ENCODE measurements at places on chromosomes 5 and 9.

GRCh38 chr9:130266236-130267098 is 907 bp downstream of the HMCN2 start:
- DNase-seq: no peak

GRCh38 chr5:103411711-103412110 is 150.9 kb downstream of the NUDT12 start:
- DNase-seq: no peak

DNA sequence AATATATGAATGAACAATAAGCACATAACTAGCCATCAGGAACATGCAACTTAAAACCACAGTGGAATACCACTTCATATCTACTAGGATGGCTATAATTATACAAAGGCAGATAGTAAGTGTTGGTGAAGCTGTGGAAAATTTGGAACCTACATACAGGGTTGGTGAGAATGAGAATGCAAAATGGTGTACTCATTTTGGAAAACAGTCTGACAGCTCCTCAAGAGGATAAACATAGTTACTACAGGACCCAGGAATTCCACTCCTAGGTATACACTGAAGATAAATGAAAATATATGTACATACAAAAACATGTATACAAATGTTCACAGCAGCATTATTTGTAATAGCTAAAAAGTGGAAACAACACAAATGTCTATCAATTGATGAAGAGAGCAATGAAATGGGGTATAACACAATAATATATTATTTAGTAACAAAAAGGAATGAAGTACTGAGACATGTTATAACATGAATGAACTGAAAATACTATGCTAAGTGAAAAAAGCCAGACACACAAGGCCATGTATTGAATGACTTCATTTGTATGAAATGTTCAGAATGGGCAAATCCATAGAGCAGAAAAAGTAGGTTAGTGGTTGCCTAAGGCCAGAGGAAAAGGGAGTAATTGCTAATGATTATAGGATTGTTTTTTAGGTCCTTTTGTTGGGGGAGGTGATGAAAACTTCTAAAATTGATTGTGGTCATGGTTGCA is 31.2 kb upstream of the CDK5RAP2 start:
- DNase-seq: no peak

- no peak for DNase-seq
Observed at GRCh38 chr9:134597041-134597913, 44.3 kb upstream of the COL5A1 start.

DNA sequence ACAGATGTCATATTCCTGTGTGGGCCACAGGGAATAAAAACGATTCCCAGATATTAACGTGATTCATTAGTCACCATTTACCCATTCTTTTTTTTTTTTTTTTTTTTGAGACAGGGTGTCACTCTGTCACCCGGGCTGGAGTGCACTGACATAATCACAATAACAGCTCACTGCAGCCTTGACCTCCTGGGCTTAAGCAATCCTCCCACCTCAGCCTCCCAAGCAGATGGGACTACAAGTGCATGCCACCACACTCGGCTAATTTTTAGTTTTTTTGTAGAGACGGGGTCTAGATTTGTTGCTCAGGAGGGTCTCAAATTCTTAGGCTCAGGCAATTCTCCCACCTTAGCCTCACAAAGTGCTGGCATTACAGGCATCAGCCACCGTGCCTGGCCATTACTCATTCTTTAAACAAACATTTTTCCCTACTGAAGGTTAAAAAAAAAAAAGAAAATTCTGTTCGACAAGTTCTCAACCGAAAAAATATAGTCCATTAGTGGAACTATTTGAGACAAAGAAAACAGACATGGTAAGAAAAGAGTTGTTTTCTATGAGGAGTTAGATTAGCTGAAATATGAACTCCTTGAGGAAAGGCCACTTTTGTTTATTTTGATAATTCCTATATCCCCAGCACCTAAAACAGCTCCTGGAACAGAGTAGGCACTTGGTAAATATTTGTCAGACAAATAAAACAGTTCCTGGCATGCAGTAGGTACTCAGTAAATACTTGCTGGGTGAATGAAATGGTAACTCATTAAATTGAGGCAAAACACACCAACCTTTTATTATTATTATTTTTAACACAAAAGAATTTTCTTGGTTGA is 32.1 kb upstream of the PDCL start:
- no peak for DNase-seq

DNA sequence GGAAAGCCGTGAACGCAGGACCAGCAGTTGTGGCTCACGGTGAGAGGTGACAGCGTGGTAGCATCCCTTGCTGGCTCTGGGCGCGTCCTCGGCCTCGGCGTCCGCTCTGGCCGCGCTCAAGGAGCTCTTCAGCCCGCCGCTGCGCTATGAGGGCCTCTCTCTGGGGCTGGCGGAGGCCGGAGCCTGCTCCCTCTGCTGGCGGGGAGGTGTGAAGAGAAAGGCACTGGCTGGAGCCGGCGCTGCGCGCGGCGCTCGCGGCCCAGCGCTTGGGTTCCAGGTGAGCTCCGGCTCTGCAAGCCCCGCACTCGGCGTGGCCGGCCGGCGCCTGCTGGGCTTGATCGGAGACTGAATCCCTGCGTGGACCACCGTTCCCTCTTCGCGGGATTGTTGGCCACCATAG is 705.6 kb downstream of the SEMA5A start:
- no peak for DNase-seq

- DNase-seq: no peak
Observed at GRCh38 chr5:52771343-52772039, 16.2 kb upstream of the ITGA1 start.

DNA sequence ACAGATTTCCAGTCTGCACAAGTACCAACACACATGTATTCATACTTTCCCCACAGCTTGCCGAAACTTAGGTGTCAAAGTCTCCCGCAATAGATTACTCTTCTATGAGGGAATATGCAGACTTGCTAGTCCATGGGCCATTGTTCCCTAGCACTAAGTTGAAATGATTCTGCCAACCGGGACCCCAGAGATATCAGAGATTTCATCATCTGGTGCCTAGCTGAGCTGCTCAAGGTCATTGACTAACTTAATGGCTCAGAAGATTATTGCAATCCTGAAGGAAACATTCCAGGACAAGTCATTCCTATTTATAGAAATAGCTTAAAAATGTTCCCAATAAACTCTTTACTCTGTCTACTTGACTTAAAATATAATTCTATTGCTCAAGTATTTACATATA is 202.6 kb downstream of the PIK3R1 start:
- DNase-seq: peak; percentile 55

GRCh38 chr9:72486594-72486955 is 34.8 kb upstream of the TMC1 start:
- no peak for DNase-seq

GRCh38 chr9:19924080-19924479 is 135.2 kb upstream of the SLC24A2 start:
- DNase-seq: no peak

- no peak for DNase-seq
Observed at GRCh38 chr5:9499498-9499876, 46.4 kb downstream of the SEMA5A start.

- DNase-seq: no peak
Observed at GRCh38 chr5:114122852-114123251, 239.0 kb upstream of the KCNN2 start.

GRCh38 chr5:39158127-39158593 is 61.2 kb downstream of the FYB1 start:
- no peak for DNase-seq

DNA sequence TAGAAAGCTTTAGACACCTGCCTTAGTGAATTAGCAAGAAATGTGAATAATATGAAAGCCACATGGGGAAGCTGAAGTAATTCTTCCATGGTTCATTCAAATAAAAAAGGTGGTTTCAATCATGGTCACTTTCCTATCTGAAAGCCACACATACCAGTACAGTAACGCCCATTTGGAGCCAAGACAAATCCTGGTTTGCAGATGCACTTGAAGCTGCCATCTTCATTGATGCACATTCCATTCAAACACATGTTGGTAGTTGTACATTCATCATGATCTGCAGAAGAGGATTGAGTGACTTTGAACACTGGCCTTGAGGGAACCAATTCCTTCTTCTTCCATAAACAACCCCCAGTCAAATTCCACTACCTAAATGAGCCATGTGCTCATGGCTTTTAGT is 161.5 kb downstream of the FBN2 start:
- DNase-seq: peak; percentile 4

GRCh38 chr9:72687331-72687730 is 165.9 kb downstream of the TMC1 start:
- DNase-seq: no peak

DNA sequence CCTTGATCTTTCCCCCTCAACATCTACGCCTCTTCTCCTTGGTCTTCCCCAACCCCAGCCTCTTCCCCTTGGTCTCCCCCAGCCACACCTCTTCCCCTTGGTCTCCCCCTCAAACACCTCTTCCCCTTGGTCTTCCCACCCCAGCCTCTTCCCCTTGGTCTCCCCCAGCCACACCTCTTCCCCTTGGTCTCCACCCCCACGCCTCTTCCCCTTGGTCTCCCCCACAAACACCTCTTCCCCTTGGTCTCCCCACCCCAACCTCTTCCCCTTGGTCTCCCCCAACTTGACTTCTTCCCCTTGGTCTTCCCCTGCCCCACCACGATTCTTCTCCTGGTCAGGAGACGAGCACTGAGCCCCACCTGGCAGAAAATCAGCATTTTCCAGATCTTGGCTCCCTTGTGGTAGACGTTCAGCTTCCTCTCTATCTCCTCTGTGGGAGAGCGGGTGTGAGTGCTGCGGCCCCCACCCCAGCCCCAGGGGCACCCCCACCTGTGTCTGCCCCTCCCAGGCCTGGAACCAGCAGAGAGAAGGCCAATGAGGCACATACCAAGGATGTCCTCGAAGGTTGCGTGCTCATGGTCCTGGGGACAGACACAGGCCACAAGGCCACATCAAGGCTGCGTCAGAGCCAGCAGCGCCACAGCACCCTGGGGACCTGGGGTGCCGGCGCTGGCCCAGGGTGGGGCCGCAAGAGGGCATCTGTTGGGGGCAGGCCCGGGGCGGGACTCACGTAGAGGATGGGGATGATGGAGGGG is 7.0 kb downstream of the NSMF start:
- no peak for DNase-seq

DNA sequence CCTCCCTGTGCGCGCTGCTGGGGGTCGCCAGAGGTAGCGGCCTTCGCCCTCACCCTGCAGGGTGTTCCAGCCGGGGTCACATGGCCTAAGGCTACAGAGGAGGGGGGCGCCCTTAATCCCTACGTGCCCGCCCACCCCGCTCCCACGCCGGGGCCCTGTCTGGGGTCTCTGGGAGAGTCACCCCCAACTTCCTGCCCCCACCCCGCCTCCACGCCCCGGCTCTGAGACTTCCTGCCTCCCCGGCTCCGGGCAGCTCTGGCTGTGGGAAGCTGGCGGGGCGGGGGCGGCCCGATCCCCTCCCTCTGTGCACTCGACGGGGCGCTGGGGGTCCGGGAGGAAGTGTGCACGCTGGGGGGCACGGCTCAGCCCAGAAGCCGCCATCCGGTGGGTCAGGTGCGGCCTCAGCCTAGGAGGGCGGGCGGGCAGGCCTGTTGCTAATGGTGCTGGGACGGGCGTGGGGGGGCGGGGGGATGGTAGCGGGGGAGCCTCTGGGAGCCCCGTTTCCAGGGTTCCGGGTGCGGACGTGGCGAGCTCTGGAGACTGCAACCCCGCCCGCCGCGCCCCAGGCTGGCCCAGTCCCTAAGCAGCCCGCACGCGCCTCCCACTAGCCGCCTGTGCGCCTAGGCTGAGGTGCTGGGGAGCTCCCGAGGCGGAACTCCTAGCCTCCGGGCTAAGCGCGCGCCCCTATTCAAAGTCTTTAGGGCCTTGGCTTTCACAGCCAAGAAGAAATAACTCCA is 61.6 kb downstream of the CXXC5 start:
- DNase-seq: peak; percentile 53

GRCh38 chr5:612498-613424 is 621 bp downstream of the CEP72 start:
- peak; percentile 12 for DNase-seq

DNA sequence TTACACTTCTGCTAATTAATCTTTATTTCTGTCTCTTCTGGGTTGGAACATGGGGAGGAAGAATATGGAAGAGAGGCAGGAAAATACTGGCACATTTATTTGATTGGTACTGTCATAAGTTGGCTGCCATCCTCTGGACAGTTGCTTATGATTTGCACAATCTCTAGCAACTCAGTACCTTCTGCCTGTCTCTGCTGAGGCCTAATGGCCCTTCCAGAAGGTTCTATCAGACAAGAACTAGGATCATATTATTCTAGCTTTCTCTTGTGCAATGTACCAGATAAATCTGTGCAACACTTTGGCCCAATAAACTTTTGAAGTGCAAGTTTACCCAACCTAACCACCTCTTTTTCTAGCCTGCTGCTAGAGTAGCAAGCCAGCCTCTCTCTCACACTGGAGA is 335.0 kb downstream of the ARRDC3 start:
- no peak for DNase-seq

GRCh38 chr5:155872629-155873220 is 454.2 kb upstream of the SGCD start:
- DNase-seq: peak; percentile 90

GRCh38 chr5:55820488-55820887 is 30.7 kb upstream of the IL31RA start:
- DNase-seq: no peak

- no peak for DNase-seq
Observed at GRCh38 chr9:113532809-113533190, 69.3 kb downstream of the RGS3 start.

GRCh38 chr5:117103703-117104102 is 529.1 kb upstream of the SEMA6A start:
- DNase-seq: no peak

- peak; percentile 71 for DNase-seq
Observed at GRCh38 chr5:67672636-67673035, 476.0 kb upstream of the CD180 start.

DNA sequence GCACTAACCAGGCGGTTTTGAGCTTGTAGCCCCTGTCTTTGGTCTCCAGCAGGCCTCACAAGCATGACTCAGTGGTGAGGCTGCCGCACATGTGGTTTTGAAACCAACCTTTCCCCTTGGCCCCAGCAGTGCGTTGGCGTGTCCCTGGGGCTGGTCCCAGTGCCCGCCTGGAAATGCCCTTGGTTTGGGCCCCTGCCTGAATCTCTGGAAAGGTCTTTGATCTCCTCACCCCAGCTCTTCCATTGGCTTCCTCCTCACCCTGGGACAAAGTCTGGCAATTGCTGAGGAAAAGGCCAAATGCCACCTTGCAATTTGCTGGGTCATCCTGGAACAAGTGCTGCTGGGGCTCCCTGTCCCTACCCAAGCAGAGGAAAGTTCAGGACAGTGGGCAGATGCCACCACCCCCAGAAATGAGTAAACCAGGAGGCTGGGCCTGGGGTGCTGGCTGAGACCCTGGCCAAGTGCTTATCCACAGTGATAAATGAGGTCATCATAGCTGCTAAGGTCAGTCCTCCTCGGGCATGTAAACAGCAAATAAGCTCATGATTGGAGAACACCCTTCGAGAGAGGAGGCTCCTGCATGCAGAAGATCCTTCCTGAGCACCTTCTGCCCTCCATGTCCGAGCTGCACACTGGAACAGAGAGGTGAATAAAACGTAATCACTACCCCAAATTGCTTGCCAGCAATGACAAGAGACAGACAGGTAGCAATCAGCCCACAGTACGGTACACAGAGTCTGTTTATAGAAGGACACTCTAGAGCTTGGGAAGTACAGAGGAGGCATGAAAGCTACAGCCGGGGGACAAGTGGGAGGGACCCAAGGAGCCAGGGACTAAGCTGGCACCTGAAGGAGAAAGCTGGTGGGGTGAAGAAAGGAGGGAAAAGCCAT is 98.9 kb upstream of the CPEB4 start:
- peak; percentile 59 for DNase-seq

GRCh38 chr9:93088656-93089015 is 7.4 kb upstream of the CARD19 start:
- DNase-seq: no peak

- peak; percentile 86 for DNase-seq
Observed at GRCh38 chr9:86766912-86767311, 180.4 kb downstream of the GAS1 start.

- no peak for DNase-seq
Observed at GRCh38 chr5:11212706-11213105, 451.7 kb upstream of the DAP start.
